Large intestine (tissue), 12 donors: ENCODE measurements at places on chromosomes 4 and X.

- H3K4me3 ChIP-seq: peak overlapping the region; percentile 35
- H3K27me3 ChIP-seq: peaks cover 51% of the 10 kb centered on the region
- no peak for DNase-seq
- H3K36me3 ChIP-seq: no peaks in the 10 kb centered on the region
Observed at GRCh38 chr4:5711479-5712184, 631 bp downstream of the EVC start.

GRCh38 chr4:149113804-149114430 lies 671.7 kb upstream of the NR3C2 start:
- no peaks in the 10 kb centered on the region for H3K4me1 ChIP-seq
- H3K36me3 ChIP-seq: no peaks in the 10 kb centered on the region
- no peaks in the 10 kb centered on the region for H3K27me3 ChIP-seq
- no peak overlapping the region for H3K4me3 ChIP-seq
- H3K27ac ChIP-seq: no peak overlapping the region

DNA sequence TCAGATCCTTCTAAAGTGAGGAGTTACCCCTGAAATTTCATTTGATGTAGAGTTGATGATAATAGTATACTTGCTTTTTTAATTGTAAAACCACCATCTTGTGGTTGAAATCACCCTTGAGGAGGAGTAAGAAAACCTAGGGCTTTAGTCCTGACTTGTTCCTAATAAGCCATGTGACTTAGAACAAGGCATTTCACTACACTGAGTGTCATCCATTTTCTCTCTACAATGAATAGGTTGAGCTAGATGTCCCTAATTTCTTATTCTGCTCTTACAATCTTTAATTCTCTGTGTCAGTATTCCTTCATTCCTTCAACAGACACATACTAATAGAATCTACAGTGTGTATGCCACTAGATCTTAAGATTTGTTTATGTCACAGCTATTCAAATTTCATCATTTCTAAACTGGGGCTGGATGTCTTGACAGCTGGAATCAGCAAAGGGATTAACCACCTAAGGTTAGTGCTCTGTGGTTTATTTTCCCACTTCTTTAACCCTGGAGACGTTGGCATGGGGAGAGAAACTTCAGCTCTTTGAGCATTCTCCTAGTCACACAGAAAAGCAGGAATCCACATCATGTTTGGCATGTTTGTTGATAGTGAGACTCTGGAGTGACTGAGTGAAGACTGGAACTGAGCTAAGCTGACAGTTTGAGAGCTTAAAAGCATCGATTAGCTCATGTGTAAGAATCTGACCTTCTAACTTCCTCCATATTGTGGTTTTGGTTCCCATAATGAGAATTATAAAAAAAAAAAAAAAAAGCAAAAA lies 246.3 kb downstream of the NDST4 start:
- no peak overlapping the region for H3K4me3 ChIP-seq
- no peaks in the 10 kb centered on the region for H3K27me3 ChIP-seq
- no peaks in the 10 kb centered on the region for H3K4me1 ChIP-seq
- H3K27ac ChIP-seq: no peak overlapping the region
- no peak for DNase-seq
- no peaks in the 10 kb centered on the region for H3K36me3 ChIP-seq

GRCh38 chr4:31370866-31371465 lies 650.8 kb downstream of the PCDH7 start:
- H3K4me1 ChIP-seq: no peaks in the 10 kb centered on the region
- no peaks in the 10 kb centered on the region for H3K27me3 ChIP-seq

GRCh38 chr4:27894951-27895350 lies 1034.3 kb downstream of the STIM2 start:
- H3K27ac ChIP-seq: no peak overlapping the region
- no peaks in the 10 kb centered on the region for H3K27me3 ChIP-seq
- DNase-seq: no peak
- H3K36me3 ChIP-seq: no peaks in the 10 kb centered on the region
- no peak overlapping the region for H3K4me3 ChIP-seq
- no peaks in the 10 kb centered on the region for H3K4me1 ChIP-seq

- no peak for DNase-seq
- H3K4me3 ChIP-seq: no peak overlapping the region
- no peaks in the 10 kb centered on the region for H3K27me3 ChIP-seq
- H3K36me3 ChIP-seq: no peaks in the 10 kb centered on the region
- H3K4me1 ChIP-seq: no peaks in the 10 kb centered on the region
- no peak overlapping the region for H3K27ac ChIP-seq
Observed at GRCh38 chrX:10516781-10517322, 103.5 kb downstream of the MID1 start.

GRCh38 chr4:48602222-48602621 lies 112.2 kb downstream of the ZAR1 start:
- peak overlapping the region; percentile 61 for H3K27ac ChIP-seq
- no peaks in the 10 kb centered on the region for H3K27me3 ChIP-seq
- peaks cover 28% of the 10 kb centered on the region for H3K4me1 ChIP-seq
- no peak for DNase-seq
- peaks cover 3% of the 10 kb centered on the region for H3K36me3 ChIP-seq

DNA sequence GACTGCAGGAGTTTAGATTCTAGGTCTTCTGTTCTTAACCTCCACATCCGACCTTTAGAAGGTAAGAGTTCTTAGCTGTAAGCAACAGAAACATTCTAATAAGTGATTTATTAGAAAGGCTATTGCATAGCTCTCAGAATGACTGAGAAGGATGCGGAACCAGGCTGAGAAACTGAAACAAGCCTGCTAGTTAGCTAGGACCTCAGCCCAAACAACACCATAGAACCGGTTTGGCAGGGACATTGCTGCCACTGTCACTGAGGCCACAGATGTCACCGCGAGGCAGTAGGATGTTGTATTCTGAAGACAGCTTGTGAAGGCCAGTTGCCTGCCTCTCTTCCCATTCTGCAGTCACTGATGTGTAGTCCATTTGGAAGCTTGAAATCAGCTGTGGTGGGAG lies 160.0 kb upstream of the ARX start:
- no peaks in the 10 kb centered on the region for H3K4me1 ChIP-seq
- no peak for DNase-seq
- no peak overlapping the region for H3K4me3 ChIP-seq
- H3K27ac ChIP-seq: no peak overlapping the region
- no peaks in the 10 kb centered on the region for H3K36me3 ChIP-seq

GRCh38 chrX:69510137-69510715 lies 6.1 kb downstream of the NALF2 start:
- peaks cover 18% of the 10 kb centered on the region for H3K27me3 ChIP-seq
- no peaks in the 10 kb centered on the region for H3K4me1 ChIP-seq
- no peaks in the 10 kb centered on the region for H3K36me3 ChIP-seq

GRCh38 chrX:40152741-40153344 lies 55.1 kb upstream of the BCOR start:
- H3K27me3 ChIP-seq: peaks cover 25% of the 10 kb centered on the region
- H3K4me1 ChIP-seq: peaks cover 24% of the 10 kb centered on the region
- DNase-seq: no peak

GRCh38 chrX:16727637-16728036 lies 8.2 kb downstream of the SYAP1 start:
- H3K27me3 ChIP-seq: no peaks in the 10 kb centered on the region
- H3K36me3 ChIP-seq: no peaks in the 10 kb centered on the region
- H3K27ac ChIP-seq: peak overlapping the region; percentile 56

DNA sequence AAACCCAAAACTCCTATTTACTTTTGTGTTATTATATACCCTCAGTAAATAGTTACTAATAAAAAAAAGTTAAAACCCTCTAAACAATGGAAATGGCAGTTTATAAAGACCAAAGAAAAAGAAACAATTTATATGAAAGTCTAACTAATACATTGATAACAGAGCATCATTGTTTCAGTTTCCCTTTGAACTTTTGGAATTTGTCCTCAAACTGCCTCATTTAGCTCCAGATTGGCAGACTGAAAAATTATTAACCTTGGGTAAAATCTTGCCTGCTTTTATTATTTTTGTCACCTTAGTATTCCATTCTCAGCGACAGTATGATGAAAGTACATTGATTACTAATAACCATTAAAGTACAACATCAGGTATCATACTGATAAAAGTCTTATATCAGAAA lies 124.0 kb downstream of the PDE5A start:
- H3K4me1 ChIP-seq: peaks cover 5% of the 10 kb centered on the region
- no peaks in the 10 kb centered on the region for H3K27me3 ChIP-seq
- DNase-seq: peak; percentile 62
- no peak overlapping the region for H3K4me3 ChIP-seq
- H3K27ac ChIP-seq: no peak overlapping the region

GRCh38 chr4:112956484-112956896 lies 93.0 kb upstream of the ANK2 start:
- no peaks in the 10 kb centered on the region for H3K36me3 ChIP-seq
- no peak overlapping the region for H3K27ac ChIP-seq
- no peak for DNase-seq
- H3K27me3 ChIP-seq: no peaks in the 10 kb centered on the region
- no peak overlapping the region for H3K4me3 ChIP-seq
- H3K4me1 ChIP-seq: no peaks in the 10 kb centered on the region

DNA sequence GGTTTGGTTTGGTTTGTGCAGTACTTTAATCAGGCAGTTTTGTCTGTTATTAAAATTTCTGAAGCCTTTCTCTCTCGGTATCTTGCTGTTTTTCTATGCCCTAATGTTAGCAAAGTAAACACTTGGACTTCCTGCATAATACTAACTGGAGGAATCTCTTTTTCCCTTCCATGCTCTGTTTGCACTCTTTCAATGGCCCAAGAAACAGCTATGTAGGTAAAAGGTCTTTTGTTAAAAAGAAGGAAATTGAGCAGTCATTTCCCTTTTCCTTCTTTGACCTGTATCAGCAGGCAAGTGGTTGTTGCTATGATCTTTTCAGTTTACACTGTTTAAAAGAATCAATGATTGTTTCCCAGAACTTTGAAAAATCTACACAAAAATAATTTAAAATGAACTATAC lies 82.7 kb downstream of the CCSER1 start:
- H3K36me3 ChIP-seq: no peaks in the 10 kb centered on the region
- no peaks in the 10 kb centered on the region for H3K4me1 ChIP-seq
- H3K4me3 ChIP-seq: no peak overlapping the region
- H3K27me3 ChIP-seq: no peaks in the 10 kb centered on the region
- DNase-seq: peak; percentile 23
- H3K27ac ChIP-seq: no peak overlapping the region

DNA sequence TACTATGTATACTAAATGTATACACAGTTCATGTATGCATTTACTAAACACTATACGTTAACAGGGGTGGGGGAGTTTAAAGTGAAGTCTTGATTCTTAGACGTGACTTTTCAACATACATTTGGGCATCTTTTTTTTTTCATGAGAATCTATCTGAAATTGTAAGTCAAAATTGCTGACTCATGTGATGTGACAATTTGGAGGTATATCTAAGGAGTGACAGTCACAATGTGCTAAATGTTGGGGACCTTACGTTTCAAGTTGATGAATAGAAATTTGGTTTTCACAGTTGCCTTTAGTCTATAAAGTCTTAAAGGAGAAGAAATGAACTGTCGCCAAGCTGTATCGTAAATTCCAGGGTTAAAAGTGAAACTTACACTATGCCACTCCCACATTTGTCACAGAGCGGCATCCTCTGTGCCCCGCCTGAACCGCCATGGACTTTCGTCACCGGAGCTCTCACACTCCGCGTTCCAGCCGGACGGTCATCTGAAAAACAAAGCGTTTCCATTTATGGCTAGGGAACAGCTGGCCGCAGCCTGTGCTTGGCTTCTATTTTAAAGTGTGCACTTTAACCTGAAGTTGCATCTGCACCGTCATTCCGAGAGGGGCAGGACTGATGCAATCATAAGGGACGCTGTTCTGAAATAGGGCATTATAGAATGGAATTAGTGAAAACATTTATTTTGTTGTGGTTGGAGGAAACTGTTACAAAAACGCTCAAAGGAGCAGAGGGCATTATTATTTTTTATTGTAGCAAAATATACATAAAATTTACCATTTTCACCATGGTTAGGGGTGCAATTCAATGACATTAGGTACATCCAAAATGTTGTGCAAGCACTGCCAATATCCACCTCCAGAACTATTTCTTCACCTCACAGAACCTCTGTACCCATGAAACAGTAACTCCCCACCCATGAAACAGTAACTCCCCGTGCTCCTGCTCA lies 30.9 kb downstream of the PDLIM3 start:
- DNase-seq: peak; percentile 60
- H3K27me3 ChIP-seq: no peaks in the 10 kb centered on the region
- no peaks in the 10 kb centered on the region for H3K36me3 ChIP-seq
- H3K27ac ChIP-seq: no peak overlapping the region
- H3K4me3 ChIP-seq: peak overlapping the region; percentile 10
- H3K4me1 ChIP-seq: peaks cover 4% of the 10 kb centered on the region

GRCh38 chrX:11588097-11588496 lies 77.6 kb downstream of the ARHGAP6 start:
- H3K27me3 ChIP-seq: no peaks in the 10 kb centered on the region
- no peak overlapping the region for H3K4me3 ChIP-seq
- no peak for DNase-seq
- H3K4me1 ChIP-seq: no peaks in the 10 kb centered on the region
- H3K36me3 ChIP-seq: no peaks in the 10 kb centered on the region
- no peak overlapping the region for H3K27ac ChIP-seq
